A172 (cell line): ENCODE measurements at places on chromosomes 1 and 21. TPM values are rescaled to one million over a fixed set of nuclear protein-coding genes. Genes with fewer than 3 reads are reported as not detected.

FCRLB gene
- total RNA-seq = 2.7 and 3.1 TPM in 2 replicates

SLC2A5 gene
- not detected in 2 replicates for total RNA-seq

S100A3 gene
- total RNA-seq = 90.9 and 103 TPM in 2 replicates

DNA sequence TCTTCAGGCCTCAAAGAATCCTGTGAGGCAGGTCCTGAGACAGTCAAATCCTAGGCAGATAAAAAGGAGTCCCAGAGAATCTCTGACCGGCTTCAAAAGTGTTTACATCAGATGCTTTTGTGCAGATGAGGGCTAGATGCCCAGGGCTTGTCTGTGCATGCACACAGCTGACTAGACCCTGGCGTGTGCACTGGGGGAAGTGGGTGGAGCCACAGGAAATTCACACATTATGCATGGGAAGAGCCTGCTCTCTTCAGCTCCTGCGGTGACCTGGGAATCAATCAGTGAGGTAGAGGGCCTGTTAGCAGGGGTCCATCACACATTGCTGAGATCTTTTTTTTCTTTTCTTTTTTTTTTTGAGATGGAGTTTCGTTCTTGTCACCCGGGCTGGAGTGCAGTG, 36.6 kb upstream of the NHLH2 start:
- no peak for DNase-seq

- DNase-seq = no peak
Measured at GRCh38 chr1:156910309-156910782, 10.1 kb upstream of the LRRC71 start.

DNA sequence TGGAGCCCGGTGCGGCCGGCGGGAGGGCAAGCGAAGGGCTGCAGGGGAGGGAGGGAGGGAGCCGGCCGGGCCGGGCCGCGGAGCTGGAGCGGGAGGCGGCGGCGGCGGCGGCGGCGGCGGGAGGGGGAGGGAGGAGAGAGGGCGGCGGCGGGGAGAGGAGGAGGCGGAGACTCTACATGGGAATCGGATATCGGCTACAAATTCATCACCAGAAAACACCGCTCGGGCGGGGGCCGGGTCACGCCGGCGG, at the start of gene AKT3:
Gene AKT3, minus strand, starts transcription at position 42 of the 250 bp plus-strand sequence. CDS start 7,073 bp downstream, outside the sequence.
- DNase-seq = peak; percentile 82

GRCh38 chr21:42266971-42267556, 48.1 kb downstream of the ABCG1 start:
- DNase-seq = no peak

GRCh38 chr1:23044035-23044434, 24.8 kb downstream of the KDM1A start:
- DNase-seq = no peak

- DNase-seq = no peak
Measured at GRCh38 chr1:14255233-14255632, 343.3 kb upstream of the KAZN start.
